Activated T-cell treated with anti-CD3 and anti-CD28 coated beads for 1 hour (primary cell): ENCODE measurements at places on chromosomes 13 and 19.

GRCh38 chr13:53165261-53165660, 136.6 kb downstream of the OLFM4 start:
- DNase-seq: no peak

GRCh38 chr13:28819735-28820098, 422 bp upstream of the MTUS2 start:
- peak; percentile 15 for DNase-seq

- DNase-seq: no peak
Measured at GRCh38 chr19:4991538-4991937, 22.6 kb downstream of the KDM4B start.

DNA sequence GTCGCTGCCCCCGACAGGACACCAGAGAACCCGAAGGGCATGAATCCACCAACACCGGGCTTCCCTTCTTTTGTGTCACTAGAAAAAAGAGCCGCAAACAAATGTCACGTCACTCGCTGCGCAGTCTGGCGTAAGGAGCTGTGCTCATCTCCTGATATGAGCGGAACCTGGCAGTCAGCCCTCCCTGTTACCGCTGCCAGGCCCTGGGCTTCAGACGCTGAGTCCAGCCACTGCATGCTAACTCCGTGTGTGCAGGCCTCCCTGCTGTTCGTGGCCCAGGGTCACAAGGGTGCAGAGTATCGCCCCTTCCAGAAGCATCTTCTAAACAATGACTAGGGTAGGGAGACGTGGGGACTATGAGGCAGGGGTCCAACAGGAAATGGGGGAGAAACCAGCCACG, 71.3 kb downstream of the SLC7A1 start:
- no peak for DNase-seq

DNA sequence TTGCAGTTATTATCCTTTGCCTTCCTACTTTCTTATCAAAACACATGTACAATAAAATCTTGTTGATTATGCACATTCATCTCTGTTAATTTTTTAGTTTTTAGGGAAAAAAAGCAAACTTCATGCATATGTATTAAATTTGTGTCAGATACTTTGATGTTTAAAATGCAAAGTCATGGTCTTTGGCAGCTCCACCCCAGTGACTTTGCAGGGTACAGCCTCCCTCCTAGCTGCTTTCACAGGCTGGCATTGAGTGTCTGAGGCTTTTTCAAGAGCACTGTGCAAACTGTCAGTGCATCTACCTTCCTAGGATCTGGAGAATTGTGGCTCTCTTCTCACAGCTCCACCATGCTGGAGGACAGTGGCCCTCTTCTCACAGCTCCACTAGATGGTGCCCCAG, 1988.1 kb upstream of the PCDH20 start:
- DNase-seq: no peak

GRCh38 chr13:74629985-74630384, 495.8 kb upstream of the KLF12 start:
- no peak for DNase-seq

DNA sequence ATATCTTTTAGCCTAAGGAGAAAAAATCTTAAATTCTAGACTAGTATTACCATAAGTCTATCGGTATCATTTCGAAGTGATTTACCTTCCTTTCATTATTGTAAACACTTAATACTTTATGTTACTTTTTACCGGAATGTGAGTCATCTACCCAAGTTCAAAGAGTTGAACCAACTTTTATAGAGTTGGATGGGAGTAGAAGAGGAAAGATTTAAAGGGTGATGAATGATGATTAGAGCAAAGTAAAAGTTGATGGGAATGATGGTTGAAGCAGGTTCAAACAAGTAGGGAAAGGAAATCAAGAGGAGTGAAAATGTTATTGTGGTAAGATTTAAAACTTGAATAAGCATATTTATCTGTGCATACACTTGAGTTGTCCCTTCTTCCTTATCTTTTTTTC, 11.3 kb upstream of the LPAR6 start:
- DNase-seq: no peak

DNA sequence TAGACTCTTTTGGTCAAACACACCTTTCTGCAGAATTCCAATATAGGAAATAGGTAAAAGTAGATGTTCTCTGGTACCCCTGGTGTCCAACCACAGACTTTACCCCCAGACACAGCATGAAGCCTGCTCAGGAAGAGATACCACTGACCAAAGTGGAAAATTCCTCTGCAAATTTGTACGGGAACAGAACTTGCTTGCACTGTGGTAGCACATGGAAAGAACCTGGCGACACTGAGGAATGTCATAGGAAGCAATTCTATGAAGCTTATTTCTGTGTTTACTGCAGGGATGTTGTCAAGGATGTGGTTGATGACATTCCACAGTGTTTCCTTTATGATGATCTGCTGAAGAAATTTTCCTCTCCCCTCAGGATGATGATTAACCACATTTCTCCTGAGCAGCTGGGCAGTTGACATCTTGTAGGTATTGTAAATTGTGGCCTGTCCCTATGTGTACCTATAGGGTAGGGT, 48.9 kb upstream of the TNFSF11 start:
- DNase-seq: no peak

- DNase-seq: no peak
Measured at GRCh38 chr13:33728271-33729037, 89.5 kb upstream of the RFC3 start.

DNA sequence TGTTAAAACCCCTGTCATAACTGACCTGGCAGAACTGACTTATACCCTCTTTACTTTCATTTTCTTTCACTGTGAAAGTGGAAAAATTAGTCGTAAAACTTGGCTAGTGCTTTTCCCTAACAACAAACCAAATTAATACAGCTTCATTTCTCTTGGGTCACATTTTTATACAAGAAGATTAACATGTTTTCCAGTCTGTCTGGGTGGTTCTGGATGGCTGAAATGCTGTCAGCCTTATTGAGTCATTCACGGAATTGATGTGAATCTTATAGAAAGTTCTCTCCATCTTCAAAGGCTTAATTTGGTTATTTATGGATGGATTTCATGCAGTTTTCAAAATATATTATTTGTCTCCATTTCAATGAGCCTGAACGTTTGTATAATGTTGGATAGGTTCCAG, 440.0 kb downstream of the KCTD12 start:
- no peak for DNase-seq

DNA sequence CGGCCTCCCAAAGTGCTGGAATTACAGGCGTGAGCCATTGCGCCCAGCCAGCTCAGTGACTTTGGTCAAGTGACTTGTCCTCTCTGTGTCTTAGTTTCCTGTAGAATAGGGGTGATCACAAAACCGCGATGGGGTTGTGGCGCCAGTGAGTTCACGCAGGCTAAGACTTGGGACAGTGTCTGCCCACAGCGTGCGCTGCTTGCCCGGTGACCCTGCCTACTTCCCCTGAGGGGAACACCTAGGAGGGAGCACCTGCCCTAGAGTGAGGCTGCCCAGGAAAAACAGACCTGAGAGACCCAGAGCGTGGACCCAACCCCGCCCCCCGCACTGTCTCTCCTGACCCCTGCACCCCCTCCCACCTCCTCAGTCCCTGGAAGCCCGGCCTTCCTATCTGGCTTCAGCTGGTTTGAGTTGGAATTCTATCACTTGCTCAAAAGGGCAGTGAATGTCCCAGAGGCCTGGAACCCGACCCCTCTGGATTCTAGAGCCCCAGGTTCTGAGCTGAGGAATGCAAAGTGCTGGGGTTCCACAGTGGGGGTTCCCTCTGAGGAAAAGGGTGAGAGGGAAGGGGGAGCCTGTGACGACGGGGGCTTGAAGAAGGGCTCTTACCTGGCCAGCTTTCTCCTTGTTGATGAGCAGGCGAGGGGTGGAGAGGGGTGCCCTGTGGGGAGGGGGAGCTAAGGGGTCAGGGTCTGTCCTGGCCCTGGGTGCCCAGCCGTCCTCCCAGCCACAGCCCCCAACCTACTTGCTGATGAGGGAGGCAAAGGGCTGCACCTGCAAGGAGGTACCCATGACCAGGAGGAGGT, 2.2 kb upstream of the RINL start:
- no peak for DNase-seq

DNA sequence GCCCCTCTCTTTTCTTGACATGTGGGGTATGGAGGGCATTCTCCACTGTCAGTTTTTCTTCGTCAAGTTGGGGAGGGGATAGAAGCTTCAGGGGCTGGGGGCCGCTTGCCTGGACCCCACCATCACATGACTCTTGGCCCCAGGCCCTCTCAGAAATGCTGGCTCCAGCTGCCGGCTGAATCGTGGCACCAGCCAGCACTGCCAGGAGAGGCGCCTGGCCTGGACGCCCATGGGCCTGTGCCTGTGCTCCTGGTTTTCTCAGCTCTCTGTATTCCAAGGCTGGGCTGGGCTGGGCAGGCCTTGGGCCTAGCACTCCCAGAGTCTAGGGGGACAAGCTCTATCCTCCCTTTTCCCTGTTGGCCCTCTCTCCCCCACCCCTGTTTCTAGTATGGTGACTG, 38.6 kb downstream of the LYL1 start:
- no peak for DNase-seq

- DNase-seq: no peak
Measured at GRCh38 chr13:45055198-45055901, 65.0 kb upstream of the GTF2F2 start.

GRCh38 chr13:21436582-21436981, 22.5 kb downstream of the ZDHHC20 start:
- DNase-seq: no peak
